ENCODE measurements at places on chromosomes 1 and 21.
A peak's percentile ranks its signal among the peaks of the same experiment; 100 is the strongest.

GRCh38 chr1:235953801-235954200, 87.1 kb upstream of the LYST start:
- no peak for DNase-seq

DNA sequence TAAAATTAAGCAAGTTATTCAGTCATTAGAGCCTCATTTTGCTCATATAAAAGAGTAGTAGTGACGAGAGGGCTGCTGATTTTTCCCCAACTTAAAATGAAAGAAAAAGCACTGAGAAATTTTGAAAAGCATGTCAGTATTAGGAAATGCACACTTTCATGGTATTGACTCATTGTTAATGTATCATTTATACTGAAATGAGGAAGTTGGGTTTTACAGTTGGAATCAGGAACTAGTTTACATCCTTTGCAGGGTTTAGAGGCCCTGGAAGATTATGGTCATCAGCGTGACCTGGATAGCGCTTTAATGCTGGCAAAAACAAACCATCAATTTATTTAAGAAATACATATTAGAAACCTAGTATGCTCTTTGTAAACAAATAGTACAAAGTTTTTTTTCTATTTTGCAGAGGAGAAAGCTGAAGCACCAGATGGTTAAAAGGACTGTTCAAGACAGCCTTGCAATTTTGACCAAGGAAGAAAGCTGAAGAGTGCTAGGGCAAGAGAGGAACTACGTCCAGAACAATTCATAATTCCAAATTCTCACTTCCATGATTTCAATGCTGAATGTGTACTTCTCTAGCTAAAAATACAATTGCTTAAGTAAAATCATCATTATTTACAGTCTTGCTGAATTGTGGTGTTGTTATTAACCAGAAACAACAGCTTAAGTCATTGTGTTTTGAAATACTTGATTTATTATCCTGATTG, 94.8 kb upstream of the SGIP1 start:
- DNase-seq, result no peak

- DNase-seq, result no peak
Measured at GRCh38 chr1:97538113-97538512, 382.7 kb downstream of the DPYD start.

DNA sequence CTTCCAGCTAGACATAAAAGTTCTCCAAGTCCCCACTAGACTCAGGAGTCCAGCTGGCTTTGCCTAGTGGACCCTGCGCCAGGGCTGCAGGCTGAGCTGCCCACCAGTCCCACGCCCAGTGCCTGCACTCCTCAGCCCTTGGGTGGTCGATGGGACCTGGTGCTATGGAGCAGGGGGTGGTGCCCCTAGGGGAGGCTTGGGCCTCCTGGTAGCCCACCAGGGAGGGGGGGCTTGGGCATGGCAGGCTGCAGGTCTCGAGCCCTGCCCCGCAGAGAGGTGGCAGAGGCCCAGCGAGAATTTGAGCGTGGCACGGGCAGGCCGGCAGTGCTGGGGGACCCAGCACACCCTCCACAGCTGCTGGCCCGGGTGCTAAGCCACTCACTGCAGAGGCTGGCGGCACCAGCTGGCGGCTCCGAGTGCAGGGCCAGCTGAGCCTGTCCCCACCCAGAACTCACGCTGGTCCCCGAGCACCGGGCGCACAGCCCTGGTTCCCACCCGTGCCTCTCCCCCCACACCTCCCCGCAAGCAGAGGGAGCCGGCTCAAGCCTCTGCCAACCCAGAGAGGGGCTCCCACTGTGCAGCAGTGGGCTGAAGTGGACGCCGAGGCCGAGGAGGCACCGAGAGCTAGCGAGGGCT, 30.2 kb upstream of the GBP5 start:
- no peak for DNase-seq

- no peak for DNase-seq
Measured at GRCh38 chr1:54794451-54795355, 6.4 kb downstream of the TTC22 start.

DNA sequence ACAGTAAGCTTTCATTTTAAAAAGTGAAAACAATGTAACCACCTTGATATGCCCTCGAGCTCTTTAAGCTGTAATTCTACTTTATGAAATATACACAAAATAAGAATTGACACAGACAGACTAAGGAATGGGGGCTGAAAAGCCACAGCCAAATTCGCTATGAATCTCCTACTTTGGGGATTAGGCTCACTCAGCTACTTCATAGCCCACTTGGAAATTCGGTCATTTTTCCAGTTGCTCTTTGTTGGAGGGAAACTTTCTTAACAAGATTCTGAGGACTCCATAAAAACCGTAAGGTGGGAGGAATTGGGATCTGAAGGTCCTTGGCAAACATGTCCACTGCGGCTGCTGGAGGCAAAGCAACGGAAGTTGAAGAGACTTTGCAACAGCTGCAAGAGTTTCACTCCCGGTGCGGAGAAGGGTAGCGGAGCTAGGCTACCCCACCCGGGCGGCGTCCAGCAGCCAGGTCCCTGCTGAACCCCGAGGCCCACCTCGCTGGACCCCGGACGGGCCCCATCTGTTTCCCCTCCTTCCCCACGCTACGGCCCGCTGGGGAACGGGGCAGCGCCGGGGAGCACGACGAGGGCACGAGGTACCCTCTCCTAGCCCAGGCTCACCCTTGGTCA, 634 bp downstream of the MYCBP start:
- DNase-seq, result peak; percentile 34

DNA sequence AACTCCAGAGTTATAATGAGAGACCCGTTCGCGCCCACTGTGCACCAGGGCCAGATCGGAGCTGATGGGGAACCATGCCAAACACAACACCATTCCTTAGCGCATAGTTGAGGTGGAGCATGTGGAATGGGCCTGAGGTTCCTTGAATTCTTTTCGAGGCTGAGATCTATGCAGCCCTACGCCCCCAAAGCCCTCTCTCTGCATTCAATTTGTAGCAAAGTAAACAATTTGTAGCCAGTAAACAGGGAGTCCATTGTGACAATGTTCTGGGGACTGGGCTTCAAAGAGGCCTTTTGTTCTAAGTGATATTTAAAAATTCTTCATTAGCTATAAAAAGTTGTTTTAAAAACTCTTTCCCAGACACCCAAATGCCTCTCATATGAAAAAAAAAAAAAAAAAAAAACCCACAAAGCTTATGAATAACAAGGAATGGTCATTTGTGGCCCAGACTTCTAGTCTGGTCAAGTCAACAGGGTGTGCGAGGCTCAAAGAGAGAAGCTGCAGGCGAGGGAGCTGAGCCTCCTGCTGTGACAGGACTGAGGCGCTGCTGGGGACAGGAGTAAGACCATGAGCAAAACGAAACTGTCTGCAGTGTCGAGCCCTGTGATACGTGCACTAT, 30.6 kb upstream of the KCNE2 start:
- no peak for DNase-seq

GRCh38 chr1:234835239-234835638, 225.3 kb upstream of the IRF2BP2 start:
- DNase-seq, result no peak

All from stimulated activated CD4-positive, alpha-beta T cell treated with anti-CD3 and anti-CD28 coated beads, TNF-alpha, amount 100 ng/mL, for 24 hours (primary cell).